ENCODE measurements at places on chromosomes 4 and X.

- DNase-seq, result no peak
These were observed 145.1 kb upstream of the IL1RAPL2 start for GRCh38 chrX:104420907-104421306.

DNA sequence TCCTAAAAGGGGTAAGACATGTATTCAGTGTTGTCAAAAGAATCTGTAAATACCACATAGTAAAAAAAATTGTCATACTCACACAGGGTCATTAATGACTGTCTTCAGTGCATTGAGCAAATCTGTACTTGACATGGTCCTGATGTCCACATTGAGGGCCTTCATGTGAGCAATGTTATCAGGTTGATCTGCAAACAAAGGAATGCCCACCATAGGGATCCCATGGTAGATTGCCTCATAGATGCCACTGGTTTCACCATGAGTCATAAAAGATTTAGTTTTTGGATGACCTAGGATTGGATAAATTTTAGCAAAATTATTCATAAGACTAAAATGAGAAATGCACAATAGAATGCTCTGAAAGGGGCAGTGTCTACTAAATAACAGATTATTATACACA lies 38.1 kb upstream of the UGT2B15 start:
- no peak for DNase-seq

DNA sequence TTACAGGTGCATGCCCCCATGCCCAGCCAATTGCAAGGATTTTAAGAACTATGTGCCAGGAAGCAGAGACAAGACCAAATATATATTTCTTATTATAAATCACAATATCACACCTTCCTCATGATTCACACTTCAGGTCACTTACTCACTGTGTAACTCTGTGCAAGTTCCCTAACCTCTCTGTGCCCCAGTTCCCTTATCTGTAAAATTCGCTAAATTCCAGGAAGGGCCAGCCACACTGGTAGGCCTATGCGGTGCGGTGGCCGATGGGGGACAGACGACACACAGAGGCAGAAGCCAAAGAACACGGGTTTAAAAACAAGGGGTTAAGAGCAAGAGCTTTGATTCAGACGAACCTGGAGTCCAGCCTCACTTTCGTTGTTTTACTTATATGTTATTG lies 2.8 kb downstream of the TRIM2 start:
- DNase-seq, result no peak

DNA sequence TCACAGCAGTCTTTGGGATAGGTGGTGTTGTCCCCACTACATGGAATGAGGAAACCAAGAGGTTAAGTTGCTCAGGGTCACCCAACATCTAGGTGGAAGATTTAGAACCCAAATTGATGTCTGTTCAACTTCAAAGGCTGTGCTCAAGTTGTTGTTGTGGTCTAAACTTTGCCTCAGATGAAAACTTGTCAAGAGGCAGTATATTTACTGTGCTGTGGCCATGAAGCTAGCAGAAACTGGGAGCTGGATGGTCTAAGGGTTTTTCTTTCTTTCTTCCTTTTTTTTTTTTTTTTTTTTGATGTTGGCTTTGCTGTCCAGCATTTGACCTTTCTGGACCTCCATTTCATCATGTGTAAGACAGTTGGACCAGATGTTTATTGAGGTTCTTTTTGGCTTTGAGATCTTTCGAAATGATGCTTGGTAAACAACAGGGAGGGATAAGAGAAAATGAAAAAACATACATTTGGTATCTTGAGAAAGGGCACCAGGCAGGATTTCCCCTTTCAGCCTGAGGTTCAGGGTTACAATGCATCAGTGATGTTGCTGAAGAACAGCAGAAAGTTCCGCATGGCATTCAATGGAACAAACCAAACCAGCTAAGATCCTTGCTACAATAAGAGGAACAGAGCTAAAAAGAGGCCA lies 166.2 kb upstream of the RPS6KA3 start:
- no peak for DNase-seq

GRCh38 chrX:17588303-17588702 lies 149.0 kb upstream of the SCML1 start:
- no peak for DNase-seq

GRCh38 chr4:178871476-178871875 lies 1429.2 kb upstream of the AGA start:
- no peak for DNase-seq

DNA sequence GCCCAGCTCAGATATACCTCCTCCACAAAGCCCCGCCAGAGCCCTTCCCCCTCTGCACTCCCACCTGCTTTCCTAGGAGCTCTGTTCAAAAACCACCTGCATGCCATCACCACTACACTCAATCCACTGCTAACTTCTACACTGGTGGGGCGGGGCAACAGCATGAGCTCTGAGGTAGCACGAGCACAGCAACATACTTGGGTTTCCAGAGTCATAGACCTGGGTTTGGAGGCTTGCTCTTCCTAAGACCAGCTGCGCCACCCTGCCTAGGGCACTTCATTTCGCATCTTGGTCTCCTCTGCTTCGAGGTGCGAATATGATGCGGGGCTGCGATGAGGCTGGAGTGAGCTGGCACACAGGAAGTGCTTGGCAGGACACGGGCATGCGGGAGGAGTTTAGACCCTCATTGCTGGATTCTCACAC lies 3.6 kb downstream of the SASH3 start:
- no peak for DNase-seq

GRCh38 chr4:33837043-33837838 lies 2407.1 kb downstream of the ARAP2 start:
- no peak for DNase-seq

DNA sequence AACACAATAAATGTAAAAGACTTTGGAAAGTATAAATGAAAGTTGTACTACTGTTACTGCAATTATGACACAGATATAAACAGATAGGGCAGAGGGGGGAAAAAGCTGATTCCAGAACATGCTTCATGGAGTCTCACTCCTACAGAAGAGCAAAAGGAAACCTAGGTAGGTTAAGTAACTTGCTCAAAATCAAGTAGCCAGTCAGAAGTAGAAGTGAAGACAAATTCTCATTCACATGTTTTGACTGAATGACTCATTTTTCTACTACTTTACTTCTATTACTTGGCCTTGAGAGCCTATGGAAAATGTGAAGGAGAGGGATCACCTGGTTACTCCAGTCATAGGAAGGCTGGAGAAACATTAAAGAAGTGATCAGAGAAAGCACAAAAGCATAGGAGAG lies 23.6 kb upstream of the RASGEF1B start:
- DNase-seq, result no peak
